Activated T-helper 1 cell treated with anti-CD3 and anti-CD28 coated beads, Interleukin-2, amount 50 U/mL, for 16 hours (primary cell): ENCODE measurements at places on chromosomes 2 and 18.

- no peak for DNase-seq
Observed at GRCh38 chr18:76932026-76932819, 109.9 kb downstream of the ZNF236 start.

DNA sequence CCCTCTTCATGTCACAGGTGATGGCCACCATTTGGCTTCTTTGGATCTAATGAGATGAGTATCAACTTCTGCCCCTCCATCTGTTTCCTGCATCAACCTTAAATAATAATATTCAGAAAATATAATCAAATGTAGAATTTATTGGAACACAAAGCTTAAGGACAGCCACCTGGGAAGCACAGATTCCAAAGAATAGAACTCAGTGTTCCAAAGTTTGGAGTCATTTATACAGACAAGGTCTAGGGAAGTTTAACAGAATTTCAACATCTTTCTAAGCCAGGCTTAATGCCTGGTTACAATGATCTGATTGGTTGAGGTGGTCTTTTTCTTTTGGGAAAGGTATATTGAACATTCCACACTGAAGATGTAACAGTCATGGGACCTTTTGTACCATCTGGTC is 218.0 kb upstream of the PIEZO2 start:
- DNase-seq = no peak

DNA sequence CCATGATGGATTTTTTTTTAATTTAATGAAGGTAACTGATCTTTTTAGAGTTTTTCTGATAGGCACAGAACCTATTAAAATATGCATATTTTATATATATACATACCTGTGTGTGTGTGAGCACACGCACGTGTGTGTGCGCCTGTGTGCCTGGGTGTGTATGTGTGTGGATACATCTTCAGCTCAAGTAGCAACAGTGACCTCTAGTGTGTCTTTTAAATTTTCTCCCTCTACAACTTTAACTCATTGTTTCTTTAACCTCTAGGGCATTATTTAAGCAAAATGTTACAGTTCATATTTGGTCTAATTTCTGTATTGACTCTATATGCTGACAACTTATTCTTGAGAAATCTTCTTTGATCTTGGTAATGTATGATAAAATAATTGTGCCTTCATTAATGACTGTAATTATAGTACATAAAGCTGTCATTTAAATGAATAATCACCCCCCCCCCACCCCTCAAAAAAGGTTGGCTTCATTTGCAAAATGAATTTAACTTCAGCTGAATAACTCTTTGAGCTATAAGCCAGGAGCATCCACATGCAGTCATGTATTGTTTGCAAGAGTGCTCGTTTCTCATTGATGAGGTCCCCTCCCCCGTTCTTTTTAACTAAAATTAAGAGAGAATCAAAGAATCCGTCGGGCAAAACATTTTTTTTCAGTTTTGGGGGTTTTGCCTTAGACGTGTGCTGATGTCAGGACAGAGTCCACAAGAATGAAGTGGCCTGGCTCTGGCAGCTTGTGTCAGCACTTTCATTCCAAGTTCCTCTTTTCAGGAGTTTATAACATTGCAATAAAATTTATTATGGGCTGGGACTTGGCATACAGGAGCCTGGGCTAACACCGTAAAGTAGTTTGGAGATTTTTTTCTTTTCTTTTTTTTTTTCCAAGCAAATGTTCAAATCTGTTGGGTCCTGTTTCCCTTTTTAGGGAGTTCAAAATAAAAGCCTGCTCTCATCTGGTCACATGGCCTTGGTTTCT is 80.0 kb downstream of the ETAA1 start:
- no peak for DNase-seq

DNA sequence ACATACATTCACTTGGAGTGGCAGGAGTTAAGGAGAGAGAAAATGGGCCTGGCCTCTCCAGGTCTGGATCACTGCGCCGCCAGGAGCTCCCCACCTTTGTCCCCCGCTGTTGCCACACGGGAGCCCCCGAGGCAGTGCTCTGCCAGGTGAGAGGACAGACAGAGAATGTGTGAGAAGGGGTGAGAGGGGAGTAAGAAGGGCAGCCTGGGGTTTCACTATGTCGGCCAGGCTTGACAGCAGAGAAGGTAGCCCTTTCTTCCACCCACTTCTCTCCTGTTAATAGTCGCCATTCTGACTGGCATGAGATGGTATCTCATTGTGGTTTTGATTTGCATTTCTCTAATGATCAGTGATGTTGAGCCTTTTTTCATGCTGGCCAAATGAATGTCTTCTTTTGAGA is 26.2 kb upstream of the ARHGEF4 start:
- DNase-seq = no peak

GRCh38 chr2:38578832-38579231 is 23.9 kb downstream of the HNRNPLL start:
- DNase-seq = no peak

DNA sequence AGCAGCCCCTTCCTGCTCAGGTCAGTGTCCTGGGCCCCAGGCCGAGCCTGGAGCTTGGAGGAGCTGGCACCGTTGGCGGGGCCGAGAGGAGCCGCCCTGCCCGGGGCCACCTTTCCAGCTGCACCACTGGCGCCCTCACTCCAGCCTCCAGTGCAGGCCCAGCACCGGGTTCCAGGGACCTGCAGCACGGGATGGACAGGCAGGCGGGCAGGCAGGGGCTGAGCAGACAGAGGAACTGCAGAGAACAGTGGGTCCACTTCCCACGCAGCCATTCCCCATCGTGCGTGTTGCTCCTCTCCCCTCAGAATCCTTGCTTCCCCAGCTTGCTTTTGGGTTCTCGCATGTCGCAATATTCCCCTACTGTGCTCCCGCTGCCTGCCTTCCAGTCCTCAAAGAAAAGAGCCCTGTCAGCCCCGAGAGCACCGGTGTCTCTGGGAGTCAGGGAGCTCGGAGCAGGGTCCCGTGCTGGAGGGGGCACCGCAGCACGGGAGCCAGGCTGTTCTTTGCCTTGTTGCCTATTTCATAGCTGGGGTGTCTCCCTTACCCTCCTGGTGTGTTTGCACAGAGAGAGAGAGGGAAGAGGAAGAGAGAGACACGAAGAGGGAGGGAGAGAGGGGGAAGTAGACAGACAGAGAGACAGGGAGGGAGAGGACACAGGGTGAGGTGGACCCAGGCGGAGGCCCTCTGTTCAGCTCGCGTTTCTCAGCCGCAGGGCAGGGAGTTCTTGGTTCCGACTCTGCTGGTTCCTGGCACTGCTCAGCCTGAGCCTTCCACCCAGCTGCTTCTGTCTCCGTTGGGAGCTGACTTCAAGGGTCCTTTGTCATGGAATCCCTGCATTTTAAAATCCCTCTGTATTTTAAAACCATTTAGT is 126.0 kb downstream of the MBP start:
- no peak for DNase-seq

- no peak for DNase-seq
Observed at GRCh38 chr2:71102981-71103681, 26.9 kb downstream of the MCEE start.

GRCh38 chr2:196293751-196294515 is 122.6 kb upstream of the STK17B start:
- DNase-seq = no peak

- no peak for DNase-seq
Observed at GRCh38 chr2:226383461-226383860, 416.2 kb downstream of the IRS1 start.

- no peak for DNase-seq
Observed at GRCh38 chr2:65922794-65923193, 490.4 kb upstream of the SPRED2 start.

GRCh38 chr2:187527262-187527661 is 27.0 kb downstream of the TFPI start:
- DNase-seq = no peak

DNA sequence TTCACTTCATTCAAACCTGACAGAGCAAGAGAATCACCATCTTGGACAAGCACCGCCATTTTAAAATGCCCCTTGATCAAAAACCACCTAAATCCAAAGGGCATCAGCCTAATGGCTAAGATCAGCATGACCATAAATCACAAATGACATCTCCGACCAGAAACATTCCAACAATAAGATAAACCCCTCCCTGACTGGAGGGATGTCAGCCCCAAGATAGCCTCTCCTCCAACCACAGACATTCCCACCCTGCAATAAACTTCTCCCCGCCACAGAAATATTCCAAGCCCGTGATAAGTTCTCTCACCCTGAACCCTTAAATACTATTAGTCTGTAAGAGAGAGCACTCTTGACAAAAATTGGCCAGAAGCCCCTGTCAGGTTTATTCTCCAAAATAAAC is 21.6 kb upstream of the LYPD1 start:
- no peak for DNase-seq

GRCh38 chr2:216082805-216083204 is 1.1 kb downstream of the TMEM169 start:
- DNase-seq = no peak

- no peak for DNase-seq
Observed at GRCh38 chr18:57437766-57438671, 2.8 kb downstream of the ONECUT2 start.

GRCh38 chr2:224689539-224689938 is 26.6 kb downstream of the CCDC195 start:
- no peak for DNase-seq

- DNase-seq = no peak
Observed at GRCh38 chr2:152106464-152106863, 7.6 kb upstream of the CACNB4 start.

DNA sequence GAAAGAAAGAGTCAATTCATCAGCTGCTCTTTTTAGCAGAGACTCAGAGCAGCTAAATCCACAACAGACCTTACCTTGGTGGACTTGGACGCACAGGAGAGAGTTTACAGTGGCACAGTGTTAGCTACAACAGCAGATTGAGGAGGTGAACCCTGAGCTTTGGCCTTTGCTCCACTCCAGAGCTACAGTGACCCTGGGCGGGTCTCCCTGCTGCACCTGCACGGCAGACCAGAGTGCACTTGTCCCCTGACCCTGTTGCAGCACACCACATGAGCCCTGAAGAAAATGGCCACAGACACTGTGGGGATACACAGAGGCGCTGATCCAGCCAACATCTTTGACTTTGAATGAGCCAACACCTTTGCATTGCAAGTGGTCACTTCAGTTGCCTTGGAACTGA is 11.0 kb downstream of the SLC19A3 start:
- DNase-seq = no peak

- DNase-seq = no peak
Observed at GRCh38 chr2:172539767-172540166, 16.1 kb upstream of the PDK1 start.

GRCh38 chr2:216774180-216774579 is 78.8 kb upstream of the IGFBP5 start:
- DNase-seq = no peak

DNA sequence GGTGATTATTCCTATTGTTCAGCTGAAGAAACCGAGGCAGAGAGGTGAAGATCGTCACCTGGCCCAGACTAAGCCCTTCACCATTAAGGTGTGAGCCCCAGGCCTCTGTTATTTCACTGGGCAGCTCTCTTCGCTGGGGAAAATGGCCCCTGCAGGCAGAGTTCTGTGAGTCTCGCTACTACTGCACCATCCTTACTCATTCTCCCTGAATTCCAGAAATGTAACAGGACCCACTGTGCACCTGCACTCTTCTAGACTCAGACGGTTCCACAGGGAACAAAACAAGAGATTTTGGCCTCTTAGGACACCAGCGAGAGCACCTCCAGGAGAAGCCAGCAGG is 147.7 kb upstream of the GLI2 start:
- no peak for DNase-seq

GRCh38 chr2:236499691-236500578 is 69.7 kb upstream of the ACKR3 start:
- DNase-seq = no peak

DNA sequence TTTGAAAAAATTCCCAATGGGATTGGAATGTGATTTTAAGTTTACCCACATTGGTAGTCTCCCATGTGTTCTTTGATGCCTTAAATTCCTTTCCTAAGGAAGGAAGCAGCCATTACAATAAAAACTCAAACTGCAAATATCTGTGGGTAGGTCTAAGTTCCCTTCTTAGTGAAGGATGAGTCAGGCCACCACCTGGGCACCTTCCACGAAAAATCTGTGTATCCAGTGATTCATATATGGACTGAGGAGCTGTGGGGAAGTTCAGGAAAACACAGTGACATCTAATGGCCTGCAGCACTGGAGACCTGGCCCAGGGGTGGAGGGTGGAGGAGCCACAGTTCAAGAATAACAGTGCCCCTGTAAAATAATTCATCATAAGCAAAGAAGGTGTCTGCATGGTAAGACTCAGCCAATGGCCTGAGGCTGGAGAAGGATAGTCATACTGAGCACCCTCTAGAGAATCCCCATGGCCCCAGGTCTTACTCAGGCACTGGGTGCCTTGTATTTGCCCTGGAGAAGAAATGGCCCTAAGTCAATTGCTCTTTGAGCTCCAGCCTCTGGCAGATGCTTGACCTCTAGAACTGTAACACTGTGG is 248.6 kb downstream of the SP3 start:
- no peak for DNase-seq

GRCh38 chr2:191635333-191636234 is 42.4 kb upstream of the NABP1 start:
- no peak for DNase-seq

DNA sequence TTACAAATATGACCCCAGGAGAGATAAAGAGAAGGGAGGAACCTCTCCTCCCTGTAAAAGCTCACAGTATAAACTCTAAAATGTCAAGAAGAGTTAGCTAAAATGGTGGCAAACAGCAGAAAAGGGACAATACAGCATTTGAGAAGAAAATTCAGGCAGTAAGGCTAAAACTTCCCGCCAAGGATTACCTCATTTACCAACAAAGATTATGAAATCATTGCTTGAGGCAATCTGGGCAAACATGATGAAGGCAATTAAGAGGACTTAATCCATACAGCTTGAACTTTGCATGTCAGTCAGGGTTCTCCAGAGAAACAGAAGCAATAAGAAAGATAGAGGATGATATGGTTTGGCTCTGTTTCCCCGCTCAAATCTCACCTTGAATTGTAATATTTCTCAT is 81.4 kb downstream of the CMPK2 start:
- DNase-seq = no peak

- no peak for DNase-seq
Observed at GRCh38 chr18:10926621-10927161, 222.7 kb downstream of the PIEZO2 start.

DNA sequence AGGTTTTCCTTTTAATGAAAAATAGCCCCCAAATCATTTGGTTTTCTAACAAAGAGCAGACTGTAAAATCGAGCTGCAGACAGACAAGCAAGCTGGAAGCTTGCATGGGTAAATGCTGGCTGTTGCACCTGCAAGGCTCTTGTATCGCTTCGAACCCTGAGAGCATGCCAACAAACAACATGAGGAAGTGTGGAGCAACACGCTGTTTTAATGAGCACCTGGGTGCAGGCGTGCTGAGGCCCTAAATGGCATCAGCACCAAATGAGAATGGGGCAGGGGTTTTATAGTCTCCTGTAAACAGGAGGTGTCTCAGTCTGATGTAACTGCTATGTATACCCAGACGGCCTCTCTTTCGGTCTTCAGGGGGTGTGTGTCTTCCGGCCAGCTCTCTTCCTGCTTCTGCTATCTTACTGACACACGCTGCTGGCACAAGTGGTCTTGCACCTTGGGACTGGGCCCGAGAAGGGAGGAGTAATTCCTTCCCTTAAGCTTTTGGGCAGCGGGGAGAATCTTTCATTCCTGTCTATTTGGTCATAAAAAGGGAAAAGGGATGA is 31.9 kb upstream of the CDH2 start:
- DNase-seq = no peak

GRCh38 chr2:41294331-41294730 is 753.5 kb upstream of the PKDCC start:
- DNase-seq = no peak

GRCh38 chr2:203786549-203787351 is 80.3 kb downstream of the CD28 start:
- no peak for DNase-seq

- no peak for DNase-seq
Observed at GRCh38 chr2:16303761-16304160, 361.9 kb downstream of the CYRIA start.

GRCh38 chr2:101516823-101517690 is 42.1 kb upstream of the RFX8 start:
- DNase-seq = no peak
